ENCODE measurements at places on chromosomes 1 and 21.

DNA sequence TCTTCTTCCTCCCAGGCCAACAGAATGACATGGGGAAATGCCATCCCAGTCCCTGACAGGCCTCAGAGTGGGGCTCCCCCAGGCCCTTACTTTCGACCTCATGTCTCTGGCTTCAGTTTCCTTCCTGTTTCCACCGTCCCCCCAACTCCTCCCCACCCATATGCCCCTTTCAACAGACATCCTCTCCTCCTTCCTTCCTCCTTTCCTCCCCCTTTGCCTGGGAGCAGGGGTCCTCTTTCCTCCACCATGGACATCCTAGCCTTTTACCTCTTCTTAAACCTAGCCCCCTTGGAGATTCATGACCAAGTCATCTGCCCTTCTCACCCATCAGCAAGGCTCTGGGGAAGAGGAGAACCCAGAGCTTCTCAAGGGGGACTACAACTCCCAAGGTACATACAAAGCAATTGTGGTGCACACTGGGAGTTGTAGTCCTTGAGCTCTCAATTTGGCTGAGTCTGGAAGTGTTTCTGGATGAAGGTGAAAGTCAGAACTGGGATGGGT lies 4.0 kb downstream of the ZBTB7B start:
- DNase-seq, result peak; percentile 42

- peak; percentile 73 for DNase-seq
Measured at GRCh38 chr1:62321446-62321845, 2.2 kb upstream of the KANK4 start.

- DNase-seq, result no peak
Measured at GRCh38 chr1:244397131-244397530, 54.6 kb downstream of the ADSS2 start.

GRCh38 chr21:33433425-33434114 lies 30.4 kb downstream of the IFNGR2 start:
- no peak for DNase-seq
